ENCODE measurements at places on chromosomes 13 and 19.

- DNase-seq: no peak
Observed at GRCh38 chr13:29160862-29161261, 340.7 kb downstream of the MTUS2 start.

- no peak for DNase-seq
Observed at GRCh38 chr13:65913173-65913572, 1317.0 kb downstream of the PCDH9 start.

DNA sequence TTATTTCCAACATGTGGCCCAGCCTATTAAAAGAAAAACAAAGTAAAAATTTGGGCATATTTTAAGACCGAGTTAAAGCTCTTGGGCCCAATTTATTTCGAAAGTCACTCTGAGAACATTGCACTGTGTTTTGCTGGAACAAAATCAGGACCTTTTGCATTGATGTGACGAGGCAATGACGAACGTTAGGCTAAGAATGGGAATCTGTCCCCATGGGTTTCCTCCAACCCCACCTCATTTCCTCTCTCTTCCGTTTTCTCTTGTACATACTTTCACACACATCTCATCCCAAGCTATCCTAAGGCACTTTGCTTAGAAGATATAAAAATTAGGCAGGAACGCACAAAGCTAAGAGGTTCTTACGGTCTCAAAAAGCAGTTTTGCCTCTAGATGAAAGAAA is 22.1 kb downstream of the EDNRB start:
- DNase-seq: no peak

DNA sequence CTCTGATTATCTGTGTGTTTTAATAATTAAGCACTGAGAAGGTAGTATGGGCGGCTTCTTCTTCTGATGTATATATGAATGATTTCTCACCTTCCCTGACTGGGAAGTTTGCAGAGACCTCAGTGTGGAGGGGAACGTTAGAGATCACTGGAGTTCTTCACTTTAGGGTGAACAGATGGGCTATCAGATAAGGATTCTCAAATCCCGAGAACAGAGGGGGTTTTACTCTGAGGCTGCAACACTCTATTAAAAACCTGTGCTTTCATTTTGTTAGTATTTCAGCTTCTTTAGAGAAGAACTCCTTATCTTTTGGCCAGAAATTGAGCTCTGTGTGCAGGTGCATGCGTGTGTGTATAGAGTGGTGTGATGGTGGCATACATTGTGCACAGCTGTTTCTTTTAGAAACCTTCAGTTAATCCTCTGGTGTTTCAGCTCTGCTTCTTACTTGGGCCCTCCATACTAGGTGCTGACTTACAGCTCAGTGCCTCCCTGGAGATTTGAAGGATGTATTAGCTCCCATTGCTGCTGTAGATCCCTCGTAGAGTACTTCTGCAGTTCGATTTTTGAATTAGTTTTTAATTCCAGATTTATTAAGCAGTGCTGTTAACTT is 45.3 kb upstream of the PCDH9 start:
- no peak for DNase-seq

DNA sequence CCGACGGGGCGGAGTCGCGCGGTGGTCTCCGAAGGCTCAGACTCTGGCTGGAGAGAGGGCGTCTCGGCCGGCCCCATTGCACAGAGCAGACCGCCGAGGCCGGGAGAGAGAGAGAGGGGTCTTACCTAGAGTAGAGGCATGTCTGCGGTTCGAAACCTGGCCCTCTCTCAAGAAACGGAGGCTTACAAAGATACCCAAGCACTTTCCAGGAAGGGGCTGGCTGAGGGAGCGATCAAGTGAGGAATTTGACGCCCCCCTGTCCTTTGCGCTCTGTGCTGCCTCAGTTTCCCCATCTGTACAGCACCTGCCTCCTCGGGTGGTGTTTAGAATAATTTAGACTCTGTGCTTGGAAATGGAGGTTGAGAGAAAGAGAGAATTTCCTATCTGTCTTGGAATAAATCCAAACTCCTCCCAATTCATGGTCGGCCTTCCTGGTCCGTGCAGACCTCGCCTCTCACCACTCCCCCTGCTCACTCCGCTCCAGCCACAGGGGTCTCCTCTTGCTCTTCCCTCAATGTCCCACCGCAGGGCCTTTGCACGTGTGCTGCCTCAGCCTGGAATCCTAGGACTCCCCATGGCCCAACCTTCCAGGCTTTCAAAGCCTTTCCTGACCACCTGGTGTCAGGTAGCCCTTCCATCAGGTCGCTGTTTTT is 658 bp upstream of the ISOC2 start:
- DNase-seq: no peak

DNA sequence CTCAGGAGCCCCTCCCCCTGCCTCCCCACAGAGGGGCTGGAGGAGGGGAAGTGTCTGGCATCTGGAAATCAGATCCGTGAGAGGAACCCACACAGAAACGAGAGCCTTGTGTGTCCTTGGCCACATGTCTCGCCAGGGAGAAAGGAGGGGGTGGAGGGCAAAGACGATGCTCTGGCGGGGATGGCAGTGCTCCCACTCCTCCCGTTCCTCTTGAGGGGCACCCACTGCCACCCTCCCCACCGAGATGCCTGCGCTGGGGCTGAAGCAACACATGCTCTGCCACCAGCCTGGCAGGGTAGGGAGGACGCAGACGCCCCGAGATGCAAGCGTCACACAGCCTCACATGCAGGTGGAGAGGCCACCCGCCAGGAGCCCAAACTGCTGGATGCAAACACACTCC is 2.8 kb downstream of the ADGRL1 start:
- no peak for DNase-seq

DNA sequence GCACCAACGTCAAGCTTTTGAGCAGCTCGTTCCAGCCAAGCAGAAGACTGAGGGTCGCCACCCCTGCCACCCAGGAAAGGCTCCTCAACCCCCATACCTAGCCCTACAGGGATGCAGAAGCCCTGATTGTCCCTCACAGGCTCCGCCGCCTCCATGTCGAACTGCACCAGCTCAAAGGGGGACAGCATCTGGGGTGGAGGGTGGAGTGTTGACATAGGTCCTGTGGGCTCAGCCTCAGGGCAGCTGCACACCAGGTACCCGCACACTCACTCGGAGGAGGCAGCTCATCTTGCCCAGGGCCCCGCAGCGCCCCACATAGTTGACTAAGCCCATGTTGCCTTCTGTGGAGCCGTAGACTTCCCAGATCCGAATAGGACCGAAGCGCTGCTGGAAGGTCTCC is 11.6 kb downstream of the SLC27A5 start:
- DNase-seq: no peak

- DNase-seq: no peak
Observed at GRCh38 chr19:58521651-58522050, 2.0 kb upstream of the ZBTB45 start.

DNA sequence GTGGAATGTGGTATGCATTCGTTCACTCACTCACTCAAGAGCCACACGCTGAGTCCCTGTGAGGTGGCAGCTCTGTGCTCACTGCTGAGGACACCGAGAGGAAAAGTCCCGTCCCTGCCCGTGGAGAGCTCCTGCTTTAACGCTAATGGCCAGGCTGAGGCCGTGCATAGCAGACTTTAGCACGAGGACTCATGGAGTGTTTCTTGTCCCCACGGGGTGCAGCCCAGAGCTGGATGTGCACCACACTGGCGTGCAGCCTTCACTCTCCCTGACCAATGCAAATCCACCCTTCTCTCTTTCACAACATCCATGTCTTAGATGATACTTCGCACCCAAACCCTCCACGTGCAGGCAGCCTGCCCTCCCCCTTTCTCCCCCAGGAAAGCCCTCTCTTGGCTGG is 159.6 kb upstream of the ZNF536 start:
- no peak for DNase-seq

GRCh38 chr19:46761418-46761831 is 15.2 kb upstream of the STRN4 start:
- no peak for DNase-seq

DNA sequence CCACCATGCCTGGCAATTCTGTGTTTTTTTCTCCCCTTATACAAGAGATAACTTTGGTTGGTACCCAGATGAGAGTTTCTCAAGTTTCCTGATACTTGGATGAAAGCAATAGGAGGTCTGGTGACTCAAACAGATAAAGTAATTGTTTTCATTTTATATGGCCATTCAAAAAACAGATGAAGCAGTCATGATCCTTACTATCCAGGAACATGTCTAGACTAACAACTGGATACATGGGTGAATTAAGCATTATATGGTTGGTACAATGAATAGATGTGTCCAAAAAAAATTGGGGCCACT is 8.5 kb downstream of the ZNF430 start:
- DNase-seq: no peak

DNA sequence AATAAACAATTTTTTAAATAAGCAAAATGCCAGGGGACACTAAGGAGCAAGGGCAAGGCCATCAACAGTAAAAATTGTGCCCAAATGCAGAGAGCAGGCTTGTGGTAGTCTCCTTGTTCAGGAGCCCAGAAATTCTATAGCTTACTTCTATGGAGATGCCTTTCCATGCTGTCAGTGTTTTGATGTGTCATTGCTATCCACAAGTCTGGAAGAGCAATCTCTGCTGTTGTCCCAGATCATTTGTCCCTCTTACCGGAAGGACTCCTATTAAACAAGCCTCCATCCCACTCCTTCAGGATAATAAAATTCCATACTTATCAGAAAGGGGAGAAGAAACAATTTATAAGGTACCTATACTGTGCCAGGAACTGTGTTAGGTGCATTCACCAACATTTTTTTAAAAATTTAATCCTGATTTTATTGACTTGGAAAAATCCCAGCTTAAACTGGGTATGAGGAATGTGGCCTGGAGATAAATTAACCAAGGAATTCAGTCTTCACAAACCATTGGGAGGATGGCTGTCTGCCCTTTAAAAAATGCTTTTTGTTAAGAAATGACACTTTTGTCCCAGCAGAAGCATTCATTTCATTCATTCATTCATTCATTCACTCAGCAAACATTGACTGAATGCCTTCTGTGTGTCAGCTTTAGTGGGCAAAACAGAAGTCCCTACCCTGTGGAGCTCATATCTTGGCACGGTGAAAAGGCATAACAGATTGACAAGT is 26.8 kb upstream of the CYSLTR2 start:
- no peak for DNase-seq

DNA sequence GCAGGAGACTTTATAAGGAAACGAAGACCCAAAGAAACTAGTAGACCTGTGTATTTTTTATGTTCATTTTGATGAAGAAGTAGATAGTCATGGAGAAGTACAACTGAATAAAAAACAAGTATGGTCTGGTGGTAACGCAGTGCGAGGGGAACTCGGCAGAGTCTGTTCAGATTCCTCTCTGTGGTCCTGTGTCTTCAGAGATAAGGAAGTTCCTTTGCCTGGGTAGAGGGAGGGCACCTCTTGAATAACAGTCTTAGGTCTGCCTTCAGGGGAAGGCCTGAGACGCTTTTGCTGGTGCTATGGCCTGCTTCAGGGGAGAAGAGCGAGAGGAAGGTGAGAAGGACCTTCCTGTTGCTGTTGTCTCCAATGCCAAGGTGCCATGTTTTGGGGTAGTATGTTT is 25.9 kb upstream of the SLC46A3 start:
- no peak for DNase-seq

- no peak for DNase-seq
Observed at GRCh38 chr19:1501200-1501595, 10.2 kb downstream of the REEP6 start.

DNA sequence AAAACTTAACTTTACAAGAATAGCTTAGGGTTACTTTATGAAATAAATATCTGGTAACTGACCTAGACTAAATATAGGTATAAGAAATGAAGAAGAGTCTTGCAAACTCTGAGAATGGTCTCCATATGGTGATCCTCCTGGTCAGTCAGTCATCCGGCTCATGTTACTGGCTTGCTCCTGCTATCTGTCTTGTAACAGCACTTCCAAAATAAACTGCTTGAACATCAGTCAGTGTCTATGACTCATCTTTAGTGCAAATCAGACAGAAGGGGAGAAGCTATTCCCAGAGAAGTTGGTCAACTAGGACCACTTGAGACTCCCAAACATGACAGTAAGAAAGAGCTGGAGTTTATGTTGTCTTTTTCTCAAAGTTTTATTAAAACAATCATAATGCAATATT is 1550.9 kb downstream of the PCDH9 start:
- DNase-seq: no peak

DNA sequence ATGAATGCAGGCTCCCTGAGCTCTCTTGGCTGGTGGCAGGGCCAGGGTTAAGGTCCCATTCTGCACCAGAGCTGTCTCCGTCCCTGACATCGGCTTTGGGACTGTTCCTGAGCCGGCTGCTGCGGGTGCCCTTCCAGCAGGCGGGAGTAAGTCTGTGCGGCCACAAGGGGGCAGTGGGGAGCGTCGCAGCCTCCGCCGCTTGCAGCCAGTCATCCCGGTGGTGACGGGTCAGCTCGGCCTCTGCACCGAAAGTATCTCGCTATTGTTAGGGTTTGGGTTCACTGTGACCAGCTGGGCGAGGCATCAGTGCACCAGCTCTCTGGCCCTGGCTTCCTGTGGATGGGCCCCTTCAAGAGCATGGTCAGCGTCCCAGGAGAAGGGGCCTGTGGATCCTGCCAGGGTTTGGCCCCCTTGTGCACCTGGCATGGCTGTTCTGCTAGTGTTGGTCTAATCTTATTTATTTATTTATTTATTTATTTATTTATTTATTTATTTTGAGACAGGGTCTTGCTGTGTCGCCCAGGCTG is 15.1 kb downstream of the NDUFB7 start:
- peak; percentile 46 for DNase-seq

DNA sequence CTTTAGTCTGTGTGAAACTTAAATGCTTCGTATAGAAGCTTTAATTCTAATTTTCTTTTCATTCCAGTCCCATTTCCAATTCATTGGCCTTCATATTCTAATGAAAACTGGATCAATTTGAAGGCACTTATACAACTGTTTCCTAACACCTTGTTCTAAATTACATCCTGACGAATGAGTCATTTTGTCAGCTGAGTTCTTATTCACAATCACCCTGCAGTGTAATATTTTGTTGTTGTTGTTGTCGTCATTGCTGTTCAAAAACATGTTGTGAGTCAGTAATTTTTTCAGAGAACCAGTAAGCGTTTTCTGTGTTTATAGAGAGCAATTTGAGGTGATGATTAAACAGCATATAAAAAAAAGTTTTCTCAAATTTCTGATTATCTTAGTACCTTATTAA is 290.0 kb downstream of the PCDH9 start:
- DNase-seq: no peak

GRCh38 chr19:19591133-19591825 is 27.2 kb downstream of the PBX4 start:
- DNase-seq: peak; percentile 51

DNA sequence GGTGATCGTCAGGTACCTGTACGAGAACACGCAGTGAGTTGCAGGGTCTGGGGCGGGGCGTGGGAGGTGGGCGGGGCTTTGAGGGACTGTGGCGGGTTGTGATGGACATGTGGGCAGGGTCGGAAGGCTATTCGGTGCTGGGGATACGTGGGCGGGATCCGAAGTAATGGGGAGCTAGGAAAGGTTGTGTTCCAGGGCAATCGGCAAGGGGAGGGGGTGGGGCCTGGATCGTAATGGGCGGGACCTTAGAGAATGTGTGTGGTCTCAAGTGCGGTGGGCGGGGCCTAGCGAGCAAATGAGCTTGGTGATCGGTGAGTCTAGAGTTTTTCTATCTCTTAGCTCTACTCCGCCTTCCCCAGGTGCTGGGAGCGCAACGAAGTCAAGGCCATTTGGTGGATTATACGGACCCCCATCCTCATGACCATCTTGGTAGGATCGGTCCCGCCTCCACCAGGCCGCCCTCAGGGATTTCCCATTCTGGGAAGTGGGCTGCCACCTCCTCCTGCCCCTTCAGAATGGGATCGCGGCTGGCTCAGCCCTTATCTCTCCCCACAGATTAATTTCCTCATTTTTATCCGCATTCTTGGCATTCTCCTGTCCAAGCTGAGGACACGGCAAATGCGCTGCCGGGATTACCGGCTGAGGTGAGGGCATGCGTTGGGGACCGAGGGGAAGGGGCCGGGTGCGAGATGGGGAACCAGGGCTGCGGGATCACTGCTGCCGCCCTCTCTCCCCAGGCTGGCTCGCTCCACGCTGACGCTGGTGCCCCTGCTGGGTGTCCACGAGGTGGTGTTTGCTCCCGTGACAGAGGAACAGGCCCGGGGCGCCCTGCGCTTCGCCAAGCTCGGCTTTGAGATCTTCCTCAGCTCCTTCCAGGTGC is 9.6 kb downstream of the GIPR start:
- DNase-seq: peak; percentile 67
